Testis (tissue), 5 donors: ENCODE measurements at places on chromosomes 12 and 14. TPM values are rescaled to one million over a fixed set of nuclear protein-coding genes. Genes with fewer than 3 reads are reported as not detected.

DNA sequence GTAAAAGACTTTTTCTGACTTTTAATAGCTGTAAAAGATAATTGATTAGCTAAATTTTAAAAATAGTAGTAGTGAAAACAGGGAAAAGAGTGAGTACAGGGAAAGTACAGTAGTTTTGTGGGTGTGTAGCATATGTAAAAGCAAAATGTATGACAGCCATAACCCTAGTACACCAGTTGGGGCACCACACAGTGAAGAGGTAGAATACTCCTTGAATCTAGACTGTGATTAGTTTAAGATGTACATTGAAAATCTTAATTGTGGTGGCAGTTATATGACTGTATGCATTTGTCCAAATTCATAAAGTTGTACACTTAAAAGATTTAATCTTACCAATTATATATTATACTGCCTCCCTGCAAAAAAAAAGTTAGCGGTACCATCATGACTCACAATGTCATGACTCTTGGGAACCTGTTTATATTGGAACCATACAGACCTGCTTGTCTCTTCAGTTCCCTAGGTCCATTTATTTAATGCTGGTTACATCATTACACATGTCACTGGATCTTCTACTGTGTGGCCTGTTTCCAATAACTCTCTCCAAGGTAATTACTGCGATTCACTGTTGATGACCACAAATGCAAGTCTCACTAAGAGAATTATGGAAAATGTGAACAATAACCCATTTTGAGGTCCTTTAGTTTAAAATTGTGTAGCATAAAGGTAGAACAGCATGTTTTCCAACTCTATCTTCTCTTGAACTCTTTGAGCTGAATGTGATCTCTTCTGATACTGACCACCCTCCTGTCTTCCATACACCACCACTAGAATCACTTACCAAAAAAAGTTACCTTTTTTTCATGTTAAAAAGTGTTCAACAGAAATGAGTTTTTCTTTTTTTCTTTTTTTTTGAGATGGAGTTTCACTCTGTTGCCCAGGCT lies 264.2 kb upstream of the AMIGO2 start:
- DNase-seq = no peak

GRCh38 chr12:13570005-13570694 lies 373.6 kb downstream of the EMP1 start:
- no peak for DNase-seq

DNA sequence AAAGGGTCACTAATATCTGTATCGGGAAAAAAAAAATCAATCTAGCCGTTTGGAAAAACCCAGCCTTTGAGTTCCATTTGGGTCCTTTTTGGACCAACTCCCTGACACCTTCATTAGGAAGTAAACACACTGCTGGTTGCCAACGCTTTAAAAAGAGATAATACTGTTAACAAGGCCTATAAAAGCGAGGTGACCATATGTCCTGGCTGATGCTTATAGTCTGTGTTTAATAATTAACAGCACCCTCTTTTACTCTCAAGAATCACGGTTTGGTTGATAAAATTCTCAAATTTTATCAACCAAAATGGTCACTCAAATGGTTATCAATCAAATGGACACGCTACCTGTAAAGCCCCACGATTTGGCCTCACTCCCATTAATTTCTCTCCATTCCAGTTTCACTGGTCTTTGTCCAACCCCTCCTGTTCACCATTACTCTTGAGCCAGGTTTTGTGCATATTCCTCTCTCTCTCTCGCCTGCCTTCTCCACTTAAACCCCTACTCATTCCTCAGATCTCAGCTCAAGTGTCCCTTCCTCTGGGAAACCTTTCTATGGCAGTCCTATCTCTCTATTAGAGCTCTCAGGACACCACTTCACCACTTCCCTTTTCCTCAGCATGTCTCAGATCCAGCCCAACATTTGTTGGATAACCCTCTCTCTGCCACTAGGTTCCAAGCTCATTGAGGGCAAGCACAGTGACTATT lies 9.5 kb downstream of the BTG1 start:
- no peak for DNase-seq

DNA sequence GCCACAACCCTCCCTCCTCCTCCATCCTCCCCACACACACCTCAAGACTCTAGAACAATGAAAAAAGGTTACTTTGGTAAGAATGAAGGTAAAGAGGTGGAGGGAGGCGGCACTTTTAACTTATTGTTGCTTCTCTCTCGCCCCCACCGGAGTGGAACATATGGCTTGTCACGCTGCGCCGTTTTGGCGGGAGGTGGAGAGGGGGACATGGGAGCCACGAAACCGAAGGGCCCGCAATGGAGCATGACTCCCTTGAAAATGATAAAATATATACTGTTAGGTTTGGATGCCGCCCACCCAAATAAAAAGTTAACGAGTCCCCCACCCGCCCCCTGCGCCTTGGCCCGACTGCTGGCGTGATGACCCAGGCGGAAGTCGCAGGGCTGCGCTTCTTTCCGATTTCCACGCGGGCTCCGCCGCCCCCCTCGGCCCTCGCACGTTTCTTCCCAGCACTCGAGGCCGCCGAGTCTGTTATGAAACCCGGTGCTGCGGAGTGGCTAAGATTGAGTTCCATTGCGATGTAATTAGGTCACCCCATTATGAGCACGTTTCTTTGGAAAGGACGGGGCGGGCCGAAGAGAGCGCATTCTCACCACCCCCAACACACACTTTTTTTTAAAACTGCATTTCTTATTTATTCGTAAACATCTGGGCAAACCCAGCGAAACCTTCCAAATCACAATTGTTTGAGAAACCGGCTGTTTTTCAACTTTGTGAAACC lies 1.4 kb upstream of the ZFP36L1 start:
- DNase-seq = peak; percentile 87

GRCh38 chr14:83162361-83162929 lies 1628.8 kb upstream of the SEL1L start:
- no peak for DNase-seq

DNA sequence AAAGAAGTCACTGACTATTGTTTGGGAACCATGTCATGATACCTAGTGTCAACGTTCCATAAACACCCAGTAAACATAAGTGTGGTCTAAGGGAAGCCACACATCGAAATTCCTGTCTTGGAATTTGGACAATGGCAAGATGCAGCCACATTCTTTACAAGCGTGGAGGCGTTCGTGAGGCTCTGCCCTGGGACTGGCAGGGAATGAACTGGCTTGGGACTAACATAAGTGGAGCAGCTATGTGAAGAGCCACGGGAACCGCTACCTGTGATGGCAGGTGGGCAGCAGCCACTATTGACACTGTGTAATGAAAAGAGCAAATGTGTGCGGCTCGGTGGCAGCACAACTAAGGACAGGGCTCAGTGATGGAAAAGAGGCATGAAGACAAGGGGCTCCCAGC lies 10.0 kb upstream of the NRIP2 start:
- no peak for DNase-seq

The SLC17A8 gene
- 0.37 TPM for total RNA-seq

The B3GNT4 gene
- 5.2 TPM for total RNA-seq

The CATSPERB gene
- 5.0 TPM for total RNA-seq

The C12orf60 gene
- 5.3 TPM for total RNA-seq

The APOLD1 gene
- 9.2 TPM for total RNA-seq

The PIANP gene
- total RNA-seq = 5.8 TPM

The MSRB3 gene
- total RNA-seq = 17.2 TPM

The ENDOU gene
- total RNA-seq = 0.43 TPM
